ENCODE measurements at places on chromosomes 1 and 21. TPM values are rescaled to one million over a fixed set of nuclear protein-coding genes. Genes with fewer than 3 reads are reported as not detected.

The NEXN gene
- total RNA-seq: 5.1 TPM

The AKT3 gene
- 13.0 TPM for total RNA-seq

The CCDC190 gene
- not detected for total RNA-seq

DNA sequence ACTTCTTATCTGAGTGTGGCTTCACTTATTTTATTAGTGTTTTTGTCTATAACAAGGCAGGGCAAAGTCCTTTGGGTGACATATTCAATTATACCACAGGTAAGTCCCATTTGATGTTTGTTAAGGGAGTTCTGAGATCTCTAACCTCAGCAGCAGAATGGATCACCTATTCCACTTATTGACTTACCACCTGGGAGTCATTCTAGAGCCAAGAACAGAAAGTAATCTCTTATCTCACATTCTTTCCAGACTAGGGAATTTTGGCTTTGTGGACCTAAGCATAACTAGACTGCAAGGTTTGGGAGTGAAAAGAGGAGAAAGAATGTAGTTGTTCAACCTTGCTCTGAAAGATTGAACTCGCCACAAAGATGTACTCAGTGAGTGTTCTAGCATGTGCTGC, 13.2 kb downstream of the FNDC7 start:
- peak; percentile 25 for DNase-seq

DNA sequence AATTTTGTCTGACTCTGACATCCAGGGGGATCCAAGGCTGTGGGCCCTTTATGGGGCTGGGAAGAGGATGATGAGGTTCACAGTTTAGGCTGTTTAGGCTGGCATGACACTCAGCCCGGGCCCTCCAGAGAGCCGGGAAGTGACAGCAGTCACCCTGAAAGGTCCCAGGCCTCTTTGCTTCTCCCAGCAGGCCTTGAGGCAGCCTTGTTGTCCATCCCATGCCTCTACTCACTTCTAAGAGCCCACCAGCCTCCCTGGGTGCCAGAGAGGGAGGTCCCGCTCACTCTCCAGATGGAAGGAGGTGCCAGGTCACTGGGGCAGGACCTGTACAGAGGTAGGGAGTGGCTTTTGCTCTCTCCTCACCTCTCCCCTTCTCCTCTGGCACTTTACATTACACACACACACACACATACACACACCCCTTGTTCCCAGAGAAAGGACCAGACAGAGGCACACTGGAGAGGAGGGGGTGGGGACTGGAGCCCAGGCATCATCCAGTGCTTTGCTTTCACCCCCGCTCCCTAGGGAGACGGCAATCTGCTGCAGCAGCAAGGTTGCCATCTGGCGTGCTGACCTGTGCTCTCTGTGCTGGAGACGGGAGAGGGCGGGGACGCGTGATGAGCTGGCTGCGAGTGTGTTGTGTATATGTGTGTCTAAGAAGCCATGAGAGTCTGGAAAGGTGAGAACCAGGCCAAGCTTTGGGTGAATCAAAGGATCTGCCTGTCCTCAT, 4.6 kb downstream of the KLHDC8A start:
- peak; percentile 54 for DNase-seq

The MEF2D gene
- total RNA-seq: 9.6 TPM

DNA sequence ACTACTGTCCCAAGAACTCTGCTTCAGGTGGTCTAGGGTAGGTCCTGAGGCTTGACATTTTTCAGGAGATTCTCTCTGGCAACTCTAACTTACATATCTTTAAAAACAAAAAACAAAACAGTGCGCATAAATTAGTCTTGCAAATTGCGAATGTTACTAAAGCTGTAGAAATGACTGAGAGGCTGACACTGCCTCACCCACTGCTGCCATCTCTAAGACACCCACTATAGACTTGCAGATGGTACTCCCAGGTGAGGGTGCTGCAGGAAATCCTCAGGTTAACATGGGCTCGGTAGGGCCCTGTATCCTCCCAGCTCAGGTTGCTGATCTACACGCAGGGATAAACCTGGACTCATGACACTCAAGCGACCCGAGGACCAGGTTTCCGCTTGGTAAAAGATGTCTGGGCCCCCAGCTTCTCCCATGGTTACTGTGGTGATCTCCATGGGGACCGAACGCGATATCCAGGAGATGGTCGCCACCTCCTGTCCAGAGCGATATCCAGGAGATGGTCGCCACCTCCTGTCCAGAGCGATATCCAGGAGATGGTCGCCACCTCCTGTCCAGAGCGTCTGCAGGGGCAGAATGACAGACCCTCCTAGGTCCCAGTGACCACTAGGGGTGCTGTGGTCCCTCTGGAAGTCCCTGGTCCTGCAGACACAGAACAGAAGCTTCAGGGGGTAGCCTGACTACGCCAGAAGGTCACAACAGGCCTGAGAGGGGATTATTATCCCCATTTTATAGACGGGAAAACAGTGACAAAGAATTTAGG, 16.2 kb upstream of the LY9 start:
- peak; percentile 27 for DNase-seq

- DNase-seq: no peak
Observed at GRCh38 chr1:203842559-203842876, 18.9 kb upstream of the SNRPE start.

- no peak for DNase-seq
Observed at GRCh38 chr1:169491845-169492281, 6.1 kb upstream of the SLC19A2 start.

The NHLH1 gene
- 0.13 TPM for total RNA-seq

DNA sequence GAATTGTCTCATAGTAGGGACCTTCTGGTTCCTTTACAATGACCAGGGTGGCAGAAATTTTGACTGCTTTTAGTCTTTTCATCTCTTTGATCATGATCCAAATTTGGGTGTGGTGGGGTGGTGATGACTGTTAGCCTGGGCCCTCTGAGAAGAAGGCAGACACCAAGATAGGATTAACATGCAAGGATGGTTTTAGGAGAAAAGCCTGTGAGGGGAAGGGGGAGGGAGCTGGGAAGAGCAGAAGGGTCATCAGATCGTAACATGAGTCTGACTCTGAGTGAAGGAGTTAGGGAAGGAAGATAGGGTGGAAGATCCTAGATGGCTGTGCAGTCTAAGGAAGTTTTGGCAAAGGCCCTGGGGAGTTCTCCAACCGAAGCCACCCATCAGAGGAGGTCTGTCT, 28.5 kb upstream of the CAMSAP2 start:
- no peak for DNase-seq

GRCh38 chr1:167627865-167628641, 2.0 kb upstream of the RCSD1 start:
- DNase-seq: no peak

DNA sequence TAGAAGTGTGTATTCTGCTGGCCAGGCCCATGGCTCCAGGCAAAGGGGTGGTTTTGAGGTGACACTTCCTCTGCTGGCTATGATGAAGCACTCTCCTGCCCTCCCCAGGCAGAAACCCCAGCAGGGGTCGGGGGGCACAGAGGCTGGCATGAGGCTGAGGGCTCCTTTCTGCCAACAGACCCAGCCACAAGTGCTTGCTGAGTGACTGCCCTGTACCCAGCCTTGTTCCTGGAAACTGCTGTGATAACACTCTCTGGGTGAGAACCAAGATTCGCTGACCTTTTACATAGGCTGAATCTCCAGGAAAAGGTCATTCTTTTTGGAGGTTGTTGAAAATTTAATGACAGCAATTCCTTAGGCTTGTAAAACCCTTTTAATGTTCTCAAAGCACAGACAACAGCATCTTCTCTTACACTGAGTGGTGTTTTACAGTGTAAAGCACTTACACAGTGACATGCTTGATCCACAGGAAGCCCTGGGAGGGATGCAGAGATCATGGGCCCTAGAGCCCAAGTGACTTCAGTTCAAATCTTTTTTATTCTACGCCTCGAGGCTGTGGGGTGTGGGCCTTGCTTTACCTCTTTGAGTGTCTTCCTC, 155.5 kb upstream of the FGGY start:
- no peak for DNase-seq

- DNase-seq: no peak
Observed at GRCh38 chr1:237975376-237975775, 84.7 kb upstream of the ZP4 start.

DNA sequence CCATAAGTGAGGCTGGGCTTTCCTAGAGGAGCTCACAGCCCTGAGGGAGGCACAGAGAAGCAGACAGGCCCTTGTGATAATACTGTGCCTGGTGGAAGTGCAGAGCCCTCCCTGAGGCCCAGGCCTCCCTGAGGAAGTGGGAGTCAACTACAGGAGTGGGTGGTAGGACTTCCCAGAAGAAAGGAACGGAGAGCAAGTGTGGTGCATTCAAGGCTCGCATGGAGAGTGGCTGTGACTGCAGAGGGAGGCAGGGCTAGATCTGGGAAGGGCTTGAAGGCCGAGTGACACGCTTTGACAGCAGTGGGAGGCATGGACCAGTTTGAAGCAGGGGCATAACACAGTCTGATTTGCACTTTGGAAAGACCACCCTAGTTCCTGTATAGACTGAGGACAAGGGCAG, 37.3 kb downstream of the AZIN2 start:
- no peak for DNase-seq

- DNase-seq: no peak
Observed at GRCh38 chr1:169680377-169681019, 30.9 kb downstream of the SELL start.

DNA sequence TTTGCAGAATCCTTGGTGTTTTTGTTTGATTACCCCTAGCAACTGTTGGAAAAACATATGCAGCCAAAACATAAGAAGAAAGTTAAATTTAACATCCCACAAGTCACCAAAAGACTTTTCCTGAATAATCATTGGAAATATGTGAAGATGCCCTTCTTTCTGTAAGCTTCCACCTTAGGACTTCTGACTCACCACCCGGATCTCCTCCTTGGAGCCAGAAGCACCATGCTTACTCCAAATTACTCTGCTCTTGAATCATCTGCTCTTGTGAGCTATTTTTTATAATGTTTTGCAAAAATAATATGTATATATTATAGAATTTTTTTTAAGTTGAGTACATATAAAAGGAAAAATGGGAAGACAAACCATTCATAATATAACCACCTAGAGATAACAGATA, 391.7 kb downstream of the KCTD3 start:
- DNase-seq: no peak

- DNase-seq: no peak
Observed at GRCh38 chr1:67771152-67771551, 62.1 kb downstream of the GNG12 start.

The LRRN2 gene
- total RNA-seq: 7.0 TPM

The DYNLT5 gene
- not detected for total RNA-seq

GRCh38 chr1:45785583-45785982, 17.8 kb upstream of the MAST2 start:
- no peak for DNase-seq

The C1orf53 gene
- 25.3 TPM for total RNA-seq

GRCh38 chr21:35319684-35320283, 270.7 kb upstream of the RUNX1 start:
- no peak for DNase-seq

DNA sequence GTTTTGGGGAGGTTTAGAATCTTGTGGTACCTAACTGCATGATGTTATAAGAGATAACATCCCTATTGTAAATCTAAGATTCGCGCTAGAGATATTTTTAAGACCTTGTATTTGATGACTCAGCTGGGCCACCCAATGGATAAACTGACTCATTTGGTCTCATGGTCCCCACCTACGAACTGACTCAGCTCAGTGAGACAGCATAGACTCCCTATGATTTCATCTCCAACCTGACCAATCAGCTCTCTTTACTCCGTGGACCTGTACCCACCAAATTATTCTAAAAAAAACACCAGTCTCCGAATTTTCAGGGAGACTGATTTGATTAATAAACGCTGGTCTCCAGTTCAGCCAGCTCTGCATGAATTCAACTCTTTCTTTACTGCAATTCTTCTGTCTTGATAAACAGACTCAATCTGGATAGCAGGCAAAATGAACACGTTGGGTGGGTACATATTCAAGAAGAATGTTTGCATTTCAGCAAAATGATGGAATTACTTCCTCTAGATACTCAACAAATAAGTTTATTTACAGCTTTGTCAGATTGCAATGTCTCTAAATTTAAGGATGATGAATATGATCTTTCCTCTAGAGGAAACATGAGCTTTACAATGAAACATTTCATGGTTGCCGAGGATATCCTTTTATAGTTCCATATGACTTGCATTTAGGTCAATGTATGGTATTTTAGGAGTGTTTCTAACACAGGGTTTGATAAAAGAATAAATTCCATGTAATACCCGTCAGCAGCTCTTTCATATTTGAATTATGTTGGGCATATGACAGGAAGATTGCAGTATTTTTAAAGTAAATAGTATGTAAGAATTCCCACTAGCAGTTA, 516.6 kb upstream of the RGS18 start:
- DNase-seq: no peak

DNA sequence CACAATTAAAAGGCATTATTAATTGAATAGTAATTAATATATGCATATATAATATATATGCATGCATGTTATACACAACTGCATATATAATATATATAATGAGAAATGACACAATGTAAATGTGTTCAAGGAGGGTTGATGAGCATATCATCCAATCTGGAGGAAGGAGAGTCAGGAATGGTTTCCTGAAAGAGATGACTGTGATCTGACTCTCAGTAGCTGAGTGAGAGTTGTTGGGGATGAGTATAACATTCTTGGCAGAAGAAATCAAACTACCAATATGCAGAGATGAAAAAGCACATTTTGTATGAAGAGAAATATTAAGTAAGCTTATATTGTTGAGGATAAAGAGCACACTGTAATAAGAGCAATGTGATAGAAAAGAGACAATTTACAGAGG, 37.3 kb downstream of the F13B start:
- DNase-seq: no peak

- DNase-seq: peak; percentile 19
Observed at GRCh38 chr1:93288558-93288957, 57.1 kb upstream of the DR1 start.

GRCh38 chr1:25767437-25767770, 32.6 kb upstream of the SELENON start:
- no peak for DNase-seq

DNA sequence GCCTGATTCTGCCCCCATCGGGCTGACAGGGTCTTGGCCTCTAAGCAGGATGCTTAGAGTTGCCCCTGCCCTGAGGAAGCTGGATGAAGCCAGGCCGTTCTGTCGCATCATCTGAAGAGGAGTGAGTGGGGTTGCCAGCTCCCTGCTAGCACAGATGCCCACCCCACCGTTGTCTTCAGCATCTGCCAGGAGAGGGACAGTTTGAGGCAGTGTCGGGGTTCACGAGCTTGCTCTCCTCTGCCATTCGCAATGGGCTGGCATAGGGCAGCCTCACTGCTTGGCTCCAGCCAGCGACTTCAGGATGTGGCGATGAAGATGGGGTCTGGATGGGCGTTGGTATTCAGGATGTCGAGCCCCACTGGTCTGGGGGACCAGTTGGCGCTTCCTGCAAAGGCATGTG, 145.7 kb upstream of the VAMP3 start:
- no peak for DNase-seq

- no peak for DNase-seq
Observed at GRCh38 chr1:45051005-45051772, 39.1 kb downstream of the UROD start.

DNA sequence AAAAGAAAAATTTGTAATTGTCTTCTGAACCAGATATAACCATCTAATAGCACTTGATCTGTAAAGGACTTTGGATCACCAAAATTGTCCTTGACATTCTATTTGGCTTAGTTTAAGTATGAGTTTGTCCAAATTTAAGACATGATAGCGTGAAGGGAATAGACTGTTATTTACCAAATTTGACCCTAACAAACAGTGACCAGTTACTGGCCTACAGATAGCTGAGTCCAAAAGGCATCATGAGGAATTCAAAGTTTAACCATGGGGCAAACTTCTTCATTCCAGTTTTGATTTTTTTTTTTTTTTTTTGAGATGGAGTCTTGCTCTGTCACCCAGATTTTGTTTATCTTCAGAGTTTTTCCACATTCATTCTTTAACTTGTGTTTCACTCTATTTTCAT, 38.5 kb downstream of the CLIC4 start:
- DNase-seq: no peak

- peak; percentile 38 for DNase-seq
Observed at GRCh38 chr1:216119600-216119999, 303.6 kb downstream of the USH2A start.

Measured in hepatocyte (in vitro differentiated cells).